ENCODE measurements at places on chromosomes 2 and 18. TPM values are rescaled to one million over a fixed set of nuclear protein-coding genes. Genes with fewer than 3 reads are reported as not detected.

- no peak for DNase-seq
- no peak overlapping the region for H3K27ac ChIP-seq
- H3K27me3 ChIP-seq, result no peaks in the 10 kb centered on the region
- no peaks in the 10 kb centered on the region for H3K36me3 ChIP-seq
Observed at GRCh38 chr18:9413576-9413975, 61.7 kb upstream of the RALBP1 start.

DNA sequence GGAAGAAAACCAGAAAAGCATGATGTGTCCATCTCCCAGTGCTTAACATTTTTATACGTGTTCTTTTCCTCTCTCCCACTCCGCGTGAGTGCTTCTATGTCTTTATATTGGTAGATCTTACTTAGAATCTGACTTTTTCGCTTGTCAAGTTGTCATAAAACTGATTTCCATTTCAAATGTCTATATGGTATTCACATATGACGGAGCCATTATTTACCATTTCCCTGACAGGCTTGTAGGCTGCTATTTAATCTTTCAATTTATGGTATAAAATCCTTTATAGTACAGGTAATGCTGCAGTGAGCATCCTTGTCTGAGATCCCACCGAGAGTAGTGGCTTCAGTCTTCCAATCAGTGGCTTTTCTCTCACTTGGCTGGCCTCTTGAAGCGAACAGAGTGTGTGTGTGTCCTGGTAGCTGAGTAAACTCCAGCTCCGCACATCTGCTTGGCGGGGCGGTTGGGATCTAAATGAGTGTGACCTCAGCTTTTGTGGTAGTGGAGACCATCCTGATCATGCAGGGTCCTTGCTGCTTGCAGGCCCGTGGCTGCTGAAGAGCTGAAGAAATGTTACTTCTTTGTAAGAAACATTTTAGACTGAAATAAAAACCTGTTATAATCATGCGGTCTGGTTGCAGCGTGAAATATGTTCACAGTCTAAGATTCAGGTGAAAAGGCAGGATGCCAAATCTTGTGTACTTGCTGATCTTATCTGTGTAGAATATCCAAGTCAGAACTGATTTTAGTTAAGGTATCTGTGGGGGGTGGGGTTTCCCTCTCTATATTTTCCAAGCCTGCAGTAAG is 40.2 kb downstream of the INPP4A start:
- H3K27me3 ChIP-seq, result no peaks in the 10 kb centered on the region
- peaks cover 15% of the 10 kb centered on the region for H3K4me1 ChIP-seq
- no peak for DNase-seq
- no peaks in the 10 kb centered on the region for H3K36me3 ChIP-seq
- H3K27ac ChIP-seq, result no peak overlapping the region
- no peak overlapping the region for H3K4me3 ChIP-seq

GRCh38 chr2:35785564-35785963 is 570.0 kb upstream of the CRIM1 start:
- H3K4me3 ChIP-seq, result no peak overlapping the region
- H3K36me3 ChIP-seq, result no peaks in the 10 kb centered on the region
- H3K27me3 ChIP-seq, result no peaks in the 10 kb centered on the region
- H3K4me1 ChIP-seq, result no peaks in the 10 kb centered on the region
- H3K27ac ChIP-seq, result no peak overlapping the region

Gene PLCD4
- total RNA-seq, result 0.64 TPM

GRCh38 chr2:225025917-225026571 is 16.2 kb downstream of the DOCK10 start:
- no peaks in the 10 kb centered on the region for H3K4me1 ChIP-seq
- DNase-seq, result no peak
- no peaks in the 10 kb centered on the region for H3K27me3 ChIP-seq
- H3K4me3 ChIP-seq, result no peak overlapping the region

Gene KRTCAP3
- total RNA-seq, result 65.7 TPM

GRCh38 chr18:23683671-23684070 is 5.6 kb upstream of the LAMA3 start:
- H3K4me3 ChIP-seq, result no peak overlapping the region
- H3K27ac ChIP-seq, result no peak overlapping the region
- peaks cover 5% of the 10 kb centered on the region for H3K4me1 ChIP-seq
- H3K36me3 ChIP-seq, result no peaks in the 10 kb centered on the region

Gene ILKAP
- total RNA-seq, result 53.4 TPM

Gene ELAC1
- total RNA-seq, result 8.6 TPM

DNA sequence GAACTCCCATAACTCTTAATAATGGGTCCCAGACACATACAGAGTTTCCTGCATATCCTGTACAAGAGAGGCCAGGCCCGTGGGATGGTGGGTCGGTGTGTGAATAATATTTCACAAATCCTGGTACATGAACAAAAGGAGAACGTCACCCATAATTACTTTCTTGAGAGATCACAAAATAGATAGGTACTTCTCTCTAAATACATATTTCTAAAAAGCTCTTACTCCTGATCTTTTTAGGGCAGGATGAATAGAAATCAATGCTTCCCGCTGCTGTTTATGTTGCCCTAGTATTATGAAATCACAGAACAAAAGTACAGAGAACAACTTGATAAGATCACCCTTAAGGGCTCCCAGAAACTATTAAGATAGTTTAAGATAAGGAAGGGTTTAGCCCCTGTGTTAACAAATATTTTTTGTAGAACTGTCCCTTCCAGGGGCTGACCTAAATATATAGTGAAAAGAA is 5.4 kb downstream of the IRS1 start:
- peak overlapping the region; percentile 37 for H3K27ac ChIP-seq
- no peak overlapping the region for H3K4me3 ChIP-seq
- no peak for DNase-seq
- peaks cover 79% of the 10 kb centered on the region for H3K36me3 ChIP-seq
- no peaks in the 10 kb centered on the region for H3K27me3 ChIP-seq

Gene FBXO11
- total RNA-seq, result 60.2 TPM

Gene HOXD1
- total RNA-seq, result not detected

Gene RAB12
- 32.7 TPM for total RNA-seq

Gene IL1F10
- not detected for total RNA-seq

Gene CCDC178
- total RNA-seq, result not detected

DNA sequence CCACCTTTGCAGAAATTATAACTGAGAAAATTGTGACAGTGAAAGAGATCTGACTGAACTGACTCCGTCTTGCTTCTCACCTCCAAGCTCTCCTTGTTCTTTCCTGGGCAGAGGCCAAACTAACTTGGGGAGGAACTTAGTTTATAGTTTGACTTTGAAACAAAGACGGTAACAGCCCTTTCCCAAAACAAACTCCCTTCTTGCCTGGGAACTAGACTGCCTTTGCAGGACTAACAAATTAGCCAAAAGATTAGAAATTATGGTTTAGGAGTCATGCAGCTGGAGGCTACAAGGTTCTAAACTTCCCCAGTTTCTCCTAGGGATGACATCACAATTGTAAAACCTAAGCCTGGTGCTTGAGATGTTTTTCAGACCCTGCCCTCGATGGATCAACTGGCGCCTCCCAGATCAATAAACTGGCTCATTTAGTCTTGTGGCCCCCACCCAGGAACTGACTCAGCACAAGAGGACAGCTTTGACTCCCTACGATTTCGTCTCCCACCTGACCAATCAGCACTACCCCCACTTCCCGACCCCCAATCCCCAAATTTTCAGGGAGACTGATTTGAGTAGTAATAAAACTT is 137.7 kb downstream of the ALPK2 start:
- no peak overlapping the region for H3K27ac ChIP-seq
- DNase-seq, result no peak
- H3K36me3 ChIP-seq, result no peaks in the 10 kb centered on the region

DNA sequence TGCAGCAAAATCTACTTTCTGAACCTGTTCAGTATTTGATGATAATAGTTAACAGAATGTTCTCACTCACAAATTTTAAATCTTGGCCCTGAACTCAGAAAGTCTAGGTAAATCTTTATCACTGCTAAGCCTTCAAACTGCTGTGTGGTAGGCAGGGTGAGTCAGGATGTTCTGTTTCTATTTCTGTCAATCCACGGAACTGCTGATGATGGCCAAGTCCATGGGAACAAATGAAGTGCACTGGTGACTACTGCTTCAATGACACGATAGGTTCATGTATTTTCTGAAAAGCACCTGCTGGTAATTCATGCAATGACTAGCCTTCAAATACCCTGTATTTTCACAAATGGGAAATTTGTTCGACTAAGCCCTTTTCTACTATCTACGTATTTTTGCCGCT is 14.2 kb downstream of the NIFK start:
- H3K36me3 ChIP-seq, result peaks cover 8% of the 10 kb centered on the region
- H3K4me3 ChIP-seq, result no peak overlapping the region
- H3K27ac ChIP-seq, result no peak overlapping the region
- H3K27me3 ChIP-seq, result no peaks in the 10 kb centered on the region
- DNase-seq, result no peak

DNA sequence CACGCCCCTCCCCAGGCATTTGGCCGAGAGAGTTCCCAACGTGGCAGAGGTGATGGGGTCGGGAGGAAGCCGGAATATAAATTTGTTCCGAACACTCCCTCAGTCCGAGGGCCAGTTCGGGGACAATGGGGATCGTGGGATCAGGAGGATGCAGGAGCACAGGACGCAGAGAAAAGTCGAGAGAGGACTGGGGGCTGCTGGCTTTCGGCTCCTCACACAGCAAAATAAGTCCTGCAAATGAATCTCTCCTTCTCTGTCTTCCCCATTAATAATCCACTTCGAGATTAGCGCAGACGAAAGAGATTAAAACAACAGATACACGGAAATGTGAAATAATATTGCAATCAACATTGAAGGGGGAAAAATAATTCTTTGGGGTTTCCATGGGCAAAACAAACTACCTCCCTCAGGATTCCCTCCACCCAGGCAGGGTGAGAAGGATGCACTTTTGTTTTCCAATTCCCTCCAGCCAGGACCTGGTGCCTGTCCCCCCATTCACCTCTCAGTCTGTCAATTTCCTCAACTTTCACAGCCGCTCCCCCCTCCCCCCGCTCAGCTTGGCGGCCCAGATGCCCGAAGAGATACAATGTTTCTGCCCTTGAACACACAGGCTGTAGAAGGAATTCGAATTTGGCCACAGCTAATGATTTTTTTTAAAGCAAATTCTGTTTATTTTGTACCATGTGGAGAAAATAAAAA is 3.1 kb upstream of the ZEB2 start:
- no peak for DNase-seq
- peaks cover 18% of the 10 kb centered on the region for H3K27me3 ChIP-seq
- peaks cover 5% of the 10 kb centered on the region for H3K4me1 ChIP-seq
- no peak overlapping the region for H3K27ac ChIP-seq

DNA sequence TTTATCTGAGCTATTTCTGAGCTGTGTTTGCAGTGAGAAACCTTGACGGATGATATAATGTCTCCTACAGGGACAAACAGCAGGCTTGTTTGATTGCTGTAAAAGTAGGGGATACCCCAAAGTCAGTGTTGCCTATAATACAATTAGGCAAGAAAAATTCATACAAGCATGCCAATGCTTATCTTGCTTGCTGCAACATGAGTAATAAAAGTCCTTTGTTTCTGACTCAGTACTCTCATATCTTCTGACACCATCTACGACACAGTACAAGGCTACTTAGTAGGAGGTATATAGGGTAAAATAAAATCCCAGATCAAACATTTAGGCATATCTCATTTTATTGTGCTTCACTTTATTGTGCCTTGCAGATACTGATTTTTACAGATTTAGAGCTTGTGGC is 33.0 kb downstream of the ERBB4 start:
- no peak overlapping the region for H3K27ac ChIP-seq
- no peaks in the 10 kb centered on the region for H3K4me1 ChIP-seq
- H3K4me3 ChIP-seq, result no peak overlapping the region
- DNase-seq, result no peak

GRCh38 chr2:14587119-14587518 is 45.4 kb upstream of the LRATD1 start:
- no peak overlapping the region for H3K27ac ChIP-seq
- H3K4me3 ChIP-seq, result no peak overlapping the region

DNA sequence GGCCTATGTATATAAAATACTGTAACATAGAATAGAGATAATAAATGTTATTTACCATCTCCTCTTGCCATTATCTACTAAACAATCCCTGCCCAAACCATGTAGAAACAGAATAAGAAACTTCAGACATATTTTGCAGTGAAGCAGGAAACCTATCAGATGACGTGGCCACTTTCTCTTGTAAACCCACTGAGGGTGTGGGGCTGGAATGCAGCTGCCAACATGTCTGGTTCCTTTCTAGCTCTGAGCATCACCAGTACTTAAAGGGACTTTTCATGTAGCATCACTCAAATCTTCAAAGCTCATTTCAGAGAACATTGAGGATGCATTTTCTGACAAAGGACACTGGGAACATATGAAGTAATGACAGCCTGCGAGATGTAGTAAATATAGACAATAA is 251.8 kb downstream of the LPIN1 start:
- H3K4me3 ChIP-seq, result no peak overlapping the region
- H3K27me3 ChIP-seq, result no peaks in the 10 kb centered on the region
- H3K27ac ChIP-seq, result no peak overlapping the region
- DNase-seq, result no peak
- no peaks in the 10 kb centered on the region for H3K36me3 ChIP-seq

DNA sequence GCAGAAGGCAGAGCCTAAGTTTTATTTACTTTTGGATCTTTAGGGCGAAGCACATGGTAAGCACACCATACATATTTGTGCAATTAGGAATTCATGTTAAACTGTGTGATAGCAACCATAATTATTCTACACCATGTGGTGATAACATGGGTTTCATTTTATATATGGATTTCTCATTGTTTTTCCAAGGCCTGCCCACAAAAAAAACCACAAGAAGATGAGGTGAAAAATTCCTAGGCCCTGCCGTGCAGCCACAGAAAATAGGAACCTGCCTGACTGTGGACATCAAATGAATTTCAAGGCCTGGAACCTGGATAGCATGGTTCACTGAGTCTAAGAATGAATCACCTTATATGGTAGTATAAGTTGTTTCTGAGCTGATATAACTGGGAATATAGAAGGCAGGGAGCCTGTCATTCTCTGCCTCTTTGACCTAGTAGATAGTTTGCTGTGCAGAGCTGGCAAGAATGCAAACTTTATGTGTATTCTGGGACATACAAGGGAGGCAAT is 22.4 kb upstream of the SSB start:
- H3K4me3 ChIP-seq, result no peak overlapping the region
- H3K27ac ChIP-seq, result no peak overlapping the region
- DNase-seq, result no peak
- no peaks in the 10 kb centered on the region for H3K36me3 ChIP-seq
- no peaks in the 10 kb centered on the region for H3K4me1 ChIP-seq

Gene CEP76
- 13.5 TPM for total RNA-seq

DNA sequence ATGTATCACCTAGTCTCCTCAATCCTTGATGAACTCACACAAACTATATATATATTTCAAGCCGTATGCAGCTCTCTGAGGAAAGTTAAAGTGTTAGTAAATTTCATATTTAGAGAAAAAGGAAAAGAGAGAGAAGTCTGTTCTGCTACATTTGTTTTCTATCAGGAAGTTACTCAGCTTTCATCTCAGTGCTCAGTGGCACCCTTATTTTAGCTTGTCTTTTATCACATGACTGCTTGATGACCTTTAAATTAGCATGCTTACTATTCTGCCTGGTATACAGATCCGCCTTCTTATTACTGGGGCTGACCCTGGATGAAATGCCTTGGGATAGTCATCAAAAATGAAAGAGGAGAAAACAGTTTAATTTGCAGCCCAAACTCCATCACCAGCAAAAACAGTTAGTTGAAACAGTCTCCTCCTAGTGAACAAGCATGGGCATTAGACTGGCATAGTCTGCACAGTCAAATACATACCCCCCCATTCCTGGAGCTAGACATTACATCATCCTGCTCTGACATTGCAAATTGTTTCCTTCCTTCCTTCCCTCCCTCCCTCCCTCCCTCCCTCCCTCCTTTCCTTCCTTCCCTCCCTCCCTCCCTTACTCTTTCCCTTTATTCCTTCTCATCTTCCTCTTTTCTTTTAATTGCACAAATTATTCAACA is 215.7 kb downstream of the TMEM182 start:
- H3K36me3 ChIP-seq, result no peaks in the 10 kb centered on the region
- no peaks in the 10 kb centered on the region for H3K4me1 ChIP-seq
- no peak overlapping the region for H3K4me3 ChIP-seq
- no peak for DNase-seq
